ENCODE measurements at places on chromosomes 6 and 20.

DNA sequence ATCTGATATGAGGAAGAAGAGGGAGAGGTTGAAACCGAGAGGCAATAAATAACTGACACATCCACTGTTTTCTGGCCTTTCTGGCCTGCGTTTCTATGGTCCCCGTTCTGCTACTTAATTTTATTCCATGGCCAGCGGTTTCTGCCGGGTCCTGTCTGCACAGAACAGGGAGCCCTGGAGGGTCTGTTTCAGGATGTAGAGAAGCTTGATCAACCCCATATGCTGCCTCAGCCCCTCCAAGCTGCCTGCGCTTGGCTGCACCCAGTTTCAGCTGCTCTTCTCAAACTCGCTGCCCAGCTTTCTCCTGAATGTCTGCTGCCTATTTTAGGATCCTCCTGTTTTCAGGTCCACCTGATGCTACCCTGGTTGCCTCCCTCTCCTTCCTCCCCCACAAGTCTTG lies 18.5 kb upstream of the PACSIN1 start:
- no peak for DNase-seq

GRCh38 chr6:28357036-28357435 lies 7.3 kb downstream of the ZKSCAN3 start:
- peak; percentile 46 for DNase-seq

GRCh38 chr20:62643521-62644043 lies 1.3 kb downstream of the SLCO4A1 start:
- no peak for DNase-seq

DNA sequence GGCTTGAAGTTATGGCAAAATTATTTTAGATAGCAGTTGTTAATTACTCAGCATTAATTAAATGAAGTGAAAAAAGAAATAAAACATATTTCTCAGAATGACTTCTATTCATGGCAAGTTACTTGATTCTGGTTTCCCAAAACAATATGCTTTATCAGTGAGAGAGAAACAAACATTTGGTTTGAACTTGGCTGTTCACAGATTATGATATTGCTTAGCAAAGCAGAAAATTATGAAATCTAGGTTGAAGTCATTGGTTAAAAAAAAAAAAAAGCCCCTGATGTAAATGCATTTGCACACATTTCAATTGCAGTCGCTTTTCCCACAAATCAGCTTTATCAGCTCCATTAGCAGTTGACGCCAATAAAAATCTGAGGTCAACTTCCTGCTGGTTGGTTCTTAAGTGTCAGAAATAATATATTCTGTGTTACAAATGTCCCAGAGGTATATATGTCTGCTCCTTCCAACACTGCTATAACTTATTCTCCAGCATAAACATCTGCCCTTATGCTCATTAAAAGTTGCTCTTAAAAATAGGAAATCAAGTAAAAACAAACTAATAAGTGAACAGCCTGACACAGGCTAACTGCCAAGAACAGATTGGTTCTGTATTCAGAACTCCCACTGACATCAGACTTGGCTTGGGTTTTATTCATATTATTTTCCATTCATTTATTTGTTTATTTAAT lies 275.4 kb downstream of the PHF3 start:
- DNase-seq, result peak; percentile 59

GRCh38 chr6:161035981-161036263 lies 44.4 kb downstream of the MAP3K4 start:
- DNase-seq, result no peak

DNA sequence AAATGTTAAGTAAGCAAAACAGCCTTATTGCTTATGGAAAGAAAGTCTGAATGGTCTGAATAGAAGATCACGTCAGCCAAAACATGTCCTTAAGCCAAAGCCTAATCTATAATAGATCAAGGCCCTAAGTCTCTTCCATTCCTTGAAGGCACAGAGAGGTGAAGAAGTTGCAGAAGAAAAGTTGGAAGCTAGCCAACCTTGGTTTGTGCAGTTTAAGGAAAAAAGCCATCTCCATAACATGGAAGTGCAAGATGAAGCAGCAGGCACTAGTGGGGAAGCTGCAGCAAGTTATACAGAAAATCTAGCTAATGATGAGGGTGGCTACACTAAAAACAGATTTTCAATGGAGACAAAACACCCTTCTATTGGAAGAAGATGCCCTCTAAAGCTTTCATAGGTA lies 29.1 kb downstream of the LRRN4 start:
- DNase-seq, result no peak

DNA sequence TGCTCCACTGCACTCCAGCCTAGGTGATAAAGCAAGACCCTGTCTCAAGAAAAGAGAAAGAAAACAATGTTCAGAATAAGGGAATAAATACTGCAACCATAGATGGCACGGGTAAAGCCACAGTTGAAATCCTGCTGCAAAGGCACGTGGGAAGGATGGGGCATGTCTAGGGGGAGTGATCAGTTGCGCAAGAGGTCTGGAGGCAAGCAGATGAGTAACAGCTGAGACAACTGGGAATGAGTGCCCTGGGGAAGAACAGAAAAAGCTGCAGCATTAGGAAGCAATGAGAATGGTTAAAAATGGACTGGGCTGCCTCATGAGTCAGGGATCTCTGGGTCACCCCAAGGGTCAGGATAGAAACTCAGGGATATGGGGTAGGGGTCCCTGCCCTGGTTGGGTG lies 96.3 kb downstream of the GMPR start:
- DNase-seq, result peak; percentile 94

DNA sequence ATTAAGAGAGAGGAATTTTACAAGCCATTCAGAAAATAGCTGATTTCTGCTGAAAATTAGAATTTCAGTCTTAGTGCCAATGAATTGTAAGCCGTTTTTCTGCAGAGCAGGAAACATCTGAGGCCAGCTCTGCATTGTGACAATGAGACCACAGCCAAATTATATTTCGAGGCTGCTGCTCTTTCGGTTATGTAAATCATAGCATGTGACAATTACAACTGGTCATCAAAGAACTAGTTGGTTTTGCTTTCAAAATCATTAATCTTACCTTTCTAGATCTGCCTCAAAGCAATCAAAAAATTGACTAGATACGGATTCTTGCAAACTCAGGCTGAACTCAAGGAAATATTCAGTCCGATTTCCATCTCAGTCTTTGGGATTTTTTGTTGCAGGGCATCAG lies 33.4 kb upstream of the INSM1 start:
- DNase-seq, result no peak

DNA sequence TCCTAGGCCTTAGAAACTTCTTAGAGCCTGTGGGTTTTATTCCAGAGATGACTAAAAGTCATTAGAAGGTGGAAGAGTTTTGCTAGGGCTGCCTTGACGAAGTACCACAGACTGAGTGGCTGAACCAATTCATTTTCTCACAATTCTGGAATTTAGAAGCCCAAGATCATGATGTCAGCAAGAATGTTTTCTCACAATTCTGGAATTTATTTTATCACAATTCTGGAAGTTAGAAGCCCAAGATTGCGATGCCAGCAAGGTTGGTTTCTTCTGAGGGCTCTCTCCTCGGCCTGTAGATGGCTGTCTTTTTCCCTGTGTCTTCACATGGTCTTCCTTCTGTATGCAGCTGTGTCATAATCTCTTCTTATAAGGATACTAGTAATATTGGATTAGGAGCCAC lies 672.9 kb upstream of the MARCKS start:
- peak; percentile 43 for DNase-seq

- DNase-seq, result no peak
Observed at GRCh38 chr20:36779656-36780025, 6.1 kb upstream of the DSN1 start.

GRCh38 chr20:58991715-58992114 lies 10.7 kb downstream of the NELFCD start:
- no peak for DNase-seq

GRCh38 chr6:112683926-112684325 lies 336.8 kb downstream of the RFPL4B start:
- peak; percentile 98 for DNase-seq

- DNase-seq, result peak; percentile 33
Observed at GRCh38 chr6:33172688-33173534, 19.4 kb downstream of the COL11A2 start.

DNA sequence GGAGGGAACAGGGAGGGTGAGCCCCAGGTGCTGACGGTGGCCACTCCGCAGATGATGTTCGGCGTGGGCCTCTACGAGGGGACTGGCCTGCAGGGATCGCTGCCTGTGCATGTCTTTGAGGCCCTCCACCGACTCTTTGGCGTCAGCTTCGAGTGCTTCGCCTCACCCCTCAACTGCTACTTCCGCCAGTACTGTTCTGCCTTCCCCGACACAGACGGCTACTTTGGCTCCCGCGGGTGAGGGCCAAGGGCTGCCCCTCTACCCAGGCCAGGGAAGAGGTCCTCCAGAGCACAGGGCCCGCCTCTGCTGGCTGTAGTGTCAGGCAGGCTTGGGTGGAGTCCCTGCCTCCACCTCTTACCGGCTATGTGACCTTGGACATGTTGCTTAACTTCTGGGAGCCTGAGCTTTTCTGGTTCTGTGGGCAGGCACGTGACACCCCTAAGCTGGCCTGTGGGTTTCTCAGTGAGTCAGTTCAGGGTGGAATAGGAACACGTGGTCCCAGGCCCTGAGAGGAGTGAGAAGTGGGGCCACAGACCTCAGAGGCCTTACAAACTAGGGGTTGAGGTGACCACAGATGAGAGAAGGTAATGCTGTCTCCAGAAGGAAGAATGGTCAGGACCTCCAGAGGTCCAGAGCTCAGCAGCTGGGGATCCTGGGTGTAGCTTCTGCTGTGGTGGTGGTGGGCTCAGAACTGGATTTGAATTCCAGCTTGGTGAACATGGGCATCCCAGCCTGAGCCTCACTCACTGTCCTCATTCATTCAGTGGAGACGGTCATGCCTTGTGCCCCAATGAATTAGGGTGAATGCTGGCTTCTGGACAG lies 11.9 kb downstream of the PCIF1 start:
- DNase-seq, result peak; percentile 41

DNA sequence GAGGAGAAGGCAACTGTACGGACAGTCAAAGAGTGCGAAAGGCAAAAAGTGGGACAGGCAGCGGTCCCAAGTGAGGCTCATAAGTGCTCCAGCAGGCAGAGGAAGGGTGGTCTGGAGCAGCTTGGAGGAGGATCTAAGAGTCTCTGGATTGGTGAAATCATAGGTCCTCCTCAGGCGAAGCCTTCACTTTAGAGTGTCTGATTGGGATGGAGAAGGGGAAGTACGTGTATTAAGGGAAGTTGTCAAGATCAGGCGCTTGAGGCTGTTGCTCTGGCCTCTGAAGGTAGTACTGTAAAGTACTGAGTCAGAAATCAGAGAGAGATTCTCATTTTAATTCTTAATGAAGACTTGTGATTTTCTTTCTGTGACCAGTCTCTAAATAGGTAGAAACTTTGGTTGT lies 185.6 kb downstream of the KIF16B start:
- DNase-seq, result no peak

DNA sequence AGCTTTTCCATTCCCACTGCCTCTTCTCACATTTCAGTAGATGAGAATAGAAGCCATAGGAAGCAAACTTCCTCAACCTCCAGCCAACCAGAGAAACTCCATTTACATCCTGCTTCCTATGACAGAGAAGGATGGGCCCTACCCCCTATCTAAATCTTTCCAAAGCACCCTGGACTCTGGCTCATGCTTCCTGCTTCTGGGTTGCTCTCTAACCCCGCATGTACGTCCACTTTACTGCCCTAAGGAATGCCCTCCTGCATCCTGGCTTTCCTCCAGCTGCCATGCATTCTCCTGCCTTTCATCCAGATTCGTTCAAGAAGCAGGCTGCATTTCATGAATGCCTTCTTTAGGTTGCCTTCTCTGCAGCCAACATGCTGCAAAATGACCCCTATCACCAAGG lies 91.9 kb downstream of the FAM217A start:
- DNase-seq, result peak; percentile 56

DNA sequence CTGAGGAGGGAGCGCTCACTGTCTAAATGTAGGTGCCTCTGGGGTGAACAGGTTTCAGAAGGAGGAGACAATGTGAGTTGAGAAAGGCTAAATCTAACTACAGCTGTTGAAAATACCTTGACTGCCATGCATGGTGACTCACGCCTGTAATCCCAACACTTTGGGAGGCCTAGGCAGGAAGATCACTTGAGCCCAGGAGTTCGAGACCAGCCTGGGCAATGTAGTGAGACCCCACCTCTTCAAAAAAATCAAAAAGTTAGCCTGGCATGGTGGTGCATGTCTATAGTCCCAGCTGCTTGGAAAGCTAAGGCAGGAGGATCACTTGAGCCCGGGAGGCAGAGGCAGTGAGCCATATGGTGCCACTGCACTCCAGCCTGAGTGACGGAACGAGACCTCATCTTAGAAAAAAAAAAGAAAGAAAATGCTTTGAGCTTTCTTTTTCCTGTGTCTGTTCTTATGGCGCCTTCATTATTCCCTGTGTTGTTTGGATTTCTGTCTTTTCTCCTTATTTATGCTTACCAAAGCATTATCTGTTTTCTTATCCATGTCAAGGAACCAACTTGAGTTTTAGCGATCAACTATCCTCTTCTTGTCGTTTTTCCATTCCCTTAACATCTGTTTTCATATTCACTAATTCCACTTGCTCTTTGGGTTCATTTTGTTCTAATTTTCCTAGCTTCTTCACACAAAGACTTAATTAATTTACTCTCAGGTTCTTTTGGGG lies 8.5 kb downstream of the SLC2A10 start:
- DNase-seq, result no peak

DNA sequence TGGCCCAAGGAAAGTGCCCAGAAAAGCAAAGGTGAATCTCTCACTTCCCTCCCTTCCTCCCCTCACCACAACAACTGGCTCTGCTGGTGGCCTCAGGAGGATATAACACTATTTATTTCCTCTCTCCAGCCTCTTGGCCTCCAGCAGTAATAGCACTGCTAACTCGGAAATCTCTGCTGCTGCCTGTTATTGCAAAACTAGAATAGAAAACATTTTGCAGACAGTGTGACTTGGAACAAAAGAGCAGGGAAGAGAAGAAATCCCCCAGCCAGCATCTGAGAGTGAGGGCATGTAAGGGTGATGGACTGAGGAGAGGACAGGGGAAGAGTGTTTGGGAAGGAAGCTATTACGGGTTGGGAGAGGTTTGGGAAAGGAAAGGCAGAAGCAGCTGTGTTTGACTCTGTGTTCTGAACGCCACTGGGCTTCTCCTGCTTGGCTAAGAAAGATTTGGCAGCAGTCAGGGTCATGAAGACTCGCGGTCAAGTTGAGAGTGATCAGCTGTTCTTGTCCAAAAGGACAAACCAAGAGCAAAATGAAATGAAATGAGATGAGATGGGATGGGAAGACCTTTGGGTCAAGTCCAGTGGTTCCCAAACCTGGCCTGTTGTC lies 81.0 kb upstream of the SNX9 start:
- DNase-seq, result peak; percentile 54

GRCh38 chr6:39137245-39137644 lies 22.3 kb upstream of the SAYSD1 start:
- peak; percentile 21 for DNase-seq

DNA sequence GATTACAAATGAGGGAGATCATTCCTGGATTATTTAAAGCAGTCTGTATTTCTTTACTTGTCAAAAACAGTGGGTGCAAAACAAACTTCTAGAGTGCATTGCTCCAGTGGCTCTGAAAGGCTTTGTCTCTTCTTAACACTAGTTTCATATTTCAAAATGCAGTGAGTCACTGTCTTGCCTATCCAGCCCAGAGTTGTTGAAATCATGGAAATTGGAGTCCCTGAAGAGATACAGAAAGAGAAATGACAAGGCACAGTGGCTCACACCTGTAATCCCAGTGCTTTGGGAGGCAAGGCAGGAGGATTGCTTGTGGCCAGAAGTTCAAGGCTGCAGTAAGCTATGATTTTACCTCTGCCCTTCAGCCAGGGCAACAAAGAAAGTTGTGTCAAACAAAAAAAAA lies 11.3 kb downstream of the SLC2A12 start:
- DNase-seq, result peak; percentile 76
